ENCODE measurements at places on chromosomes 4 and X. TPM values are rescaled to one million over a fixed set of nuclear protein-coding genes. Genes with fewer than 3 reads are reported as not detected.

DNA sequence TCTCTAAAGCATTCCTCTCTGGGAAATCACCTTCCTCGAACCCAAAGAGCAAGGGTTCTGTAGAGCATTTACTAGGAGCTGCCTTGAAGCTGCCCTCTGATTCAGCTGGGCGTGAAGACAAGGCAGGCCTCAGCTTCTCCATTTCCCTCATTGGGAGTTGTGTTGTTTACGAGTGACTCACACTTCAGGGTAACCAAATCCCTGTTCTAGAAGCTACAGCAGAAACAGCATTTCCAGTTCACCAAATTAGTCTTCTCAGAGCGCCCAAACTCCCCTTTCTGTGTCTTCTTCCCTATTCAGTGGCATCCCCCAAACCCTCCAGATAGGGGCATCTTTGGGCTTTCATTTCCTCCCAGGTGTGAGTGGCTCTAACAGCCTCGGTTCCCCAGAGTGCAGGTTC lies 863 bp upstream of the XPNPEP2 start:
- no peak for DNase-seq

FGFBP1 gene
- not detected for total RNA-seq

RASSF6 gene
- 41.7 TPM for total RNA-seq

TENM3 gene
- 0.96 TPM for total RNA-seq

All from ureter (tissue), 1 donor.